ENCODE measurements at places on chromosomes 12 and 14. TPM values are rescaled to one million over a fixed set of nuclear protein-coding genes. Genes with fewer than 3 reads are reported as not detected.

DNA sequence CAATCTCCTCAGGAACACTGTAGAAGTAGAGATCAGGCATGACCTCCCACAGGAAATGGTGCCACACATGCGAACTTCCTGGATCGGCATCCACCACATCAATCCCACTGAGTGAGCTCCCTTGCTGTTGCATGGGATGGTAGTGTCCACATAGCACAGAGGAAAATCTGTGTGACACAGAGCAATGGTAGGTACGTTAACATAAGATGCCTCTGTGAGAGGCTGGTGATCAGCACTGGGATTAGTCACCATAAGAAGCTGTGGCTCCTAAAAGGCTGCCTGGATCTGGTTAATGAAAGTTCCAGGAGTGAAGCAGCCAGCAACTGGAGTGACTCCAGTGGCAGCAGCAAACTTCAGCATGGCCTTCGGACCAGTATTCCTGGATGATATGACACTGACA is 21.8 kb downstream of the WDHD1 start:
- H3K4me1 ChIP-seq = no peaks in the 10 kb centered on the region
- H3K36me3 ChIP-seq = peaks cover 12% of the 10 kb centered on the region
- H3K27ac ChIP-seq = no peak overlapping the region
- no peak for DNase-seq
- H3K4me3 ChIP-seq = no peak overlapping the region
- no peaks in the 10 kb centered on the region for H3K27me3 ChIP-seq

The EMP1 gene
- 115 TPM for total RNA-seq

GRCh38 chr12:2805143-2805520 is 7.3 kb upstream of the ITFG2 start:
- H3K4me1 ChIP-seq = no peaks in the 10 kb centered on the region
- no peak overlapping the region for H3K27ac ChIP-seq
- H3K36me3 ChIP-seq = peaks cover 54% of the 10 kb centered on the region
- no peak overlapping the region for H3K4me3 ChIP-seq
- no peaks in the 10 kb centered on the region for H3K27me3 ChIP-seq
- no peak for DNase-seq

The VTI1B gene
- 44.8 TPM for total RNA-seq

DNA sequence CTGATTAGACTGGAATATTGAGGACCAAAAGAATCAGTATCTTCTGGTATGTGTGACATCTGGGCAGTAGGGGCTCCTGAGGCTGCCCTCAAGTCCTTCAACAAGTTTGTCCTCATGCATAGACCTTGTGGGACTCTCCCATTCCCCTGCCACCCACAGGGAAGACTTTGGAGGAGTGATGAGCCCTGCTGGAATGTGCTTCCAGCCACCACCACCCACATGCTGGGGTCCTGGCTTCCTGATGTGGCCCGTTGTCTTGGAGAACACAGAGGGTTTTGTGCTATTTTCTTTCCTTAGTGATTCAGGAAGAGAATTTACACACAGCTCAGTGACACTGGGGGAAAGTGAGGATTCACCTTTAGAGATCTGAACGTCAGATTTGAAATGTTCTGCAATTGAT is 29.2 kb upstream of the SEL1L start:
- no peaks in the 10 kb centered on the region for H3K27me3 ChIP-seq
- H3K4me3 ChIP-seq = no peak overlapping the region
- no peak overlapping the region for H3K27ac ChIP-seq
- no peaks in the 10 kb centered on the region for H3K36me3 ChIP-seq
- H3K4me1 ChIP-seq = no peaks in the 10 kb centered on the region

DNA sequence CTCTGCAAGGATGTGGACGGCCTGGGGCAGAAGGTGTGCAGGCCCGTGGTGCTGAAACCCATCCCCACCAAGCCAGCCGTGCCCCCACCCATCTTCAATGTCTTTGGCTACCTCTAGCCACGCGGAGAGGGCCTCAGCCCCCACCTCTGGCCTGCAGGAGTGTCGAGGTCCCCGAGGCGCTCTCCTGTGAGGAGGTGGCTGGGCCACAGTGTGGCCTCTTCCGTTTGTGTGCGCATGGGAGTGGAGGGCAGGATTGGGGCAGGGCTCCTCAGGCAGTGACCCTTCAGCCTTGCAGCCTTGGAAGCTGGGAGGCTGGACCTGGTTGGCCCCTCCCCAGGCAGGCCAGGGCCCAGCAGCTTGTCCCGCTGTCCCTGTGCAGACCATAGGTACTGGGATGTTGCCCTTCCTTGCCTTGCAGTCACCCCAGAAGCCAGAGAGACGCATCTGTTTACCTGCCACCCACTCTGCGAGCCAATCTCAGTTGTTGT is 1.9 kb downstream of the FAM181A start:
- H3K27me3 ChIP-seq = no peaks in the 10 kb centered on the region
- no peak for DNase-seq
- H3K36me3 ChIP-seq = peaks cover 15% of the 10 kb centered on the region

GRCh38 chr12:13179211-13180074 is 17.1 kb upstream of the EMP1 start:
- peaks cover 14% of the 10 kb centered on the region for H3K4me1 ChIP-seq
- H3K27me3 ChIP-seq = no peaks in the 10 kb centered on the region
- peak; percentile 64 for DNase-seq
- H3K4me3 ChIP-seq = no peak overlapping the region

DNA sequence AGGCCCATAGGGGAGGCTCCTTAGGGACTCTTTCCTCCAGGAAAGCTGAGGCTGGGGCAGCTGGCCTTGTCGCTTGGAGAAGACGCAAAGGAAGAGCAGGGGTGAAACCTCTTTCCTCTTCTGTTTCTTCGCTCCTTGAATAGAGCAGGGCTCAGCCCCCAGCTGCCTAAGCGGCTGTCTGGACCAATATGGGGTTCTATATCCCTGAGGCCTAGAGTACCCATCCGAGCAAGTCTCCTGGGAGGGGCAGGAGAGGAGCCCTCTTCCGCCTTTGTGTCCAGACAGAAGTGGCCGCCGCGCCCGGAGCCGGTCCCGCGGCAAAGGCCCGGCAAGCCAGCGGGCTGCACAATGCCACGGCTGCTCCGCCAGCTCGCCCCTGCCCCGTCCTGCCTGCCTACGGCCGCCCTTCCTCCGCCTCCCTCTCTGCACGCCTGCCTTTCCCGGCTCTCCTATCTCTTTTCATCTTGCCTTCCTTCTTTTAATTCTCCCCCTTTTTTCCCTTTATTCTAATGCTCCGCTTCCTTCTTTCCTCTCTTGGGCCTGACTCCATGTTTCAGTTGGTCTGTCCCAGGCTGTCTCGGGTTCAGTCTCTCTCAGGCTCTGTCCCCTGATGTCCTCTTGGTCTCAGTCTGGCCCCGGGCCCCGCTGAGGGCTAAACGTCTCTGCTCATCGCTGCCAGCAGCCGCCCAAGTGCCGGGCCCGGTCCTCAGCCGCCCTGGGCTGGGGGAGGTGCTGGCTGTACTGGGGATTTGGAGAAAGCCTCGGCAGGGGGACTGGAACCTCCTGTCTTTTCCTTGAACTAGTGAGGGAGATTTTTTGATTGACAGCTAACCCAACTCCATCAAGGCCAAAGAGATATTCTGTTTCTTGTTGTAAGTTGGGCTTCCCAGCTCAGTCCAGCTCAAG is 2.5 kb upstream of the HOXC9 start:
- H3K27me3 ChIP-seq = peaks cover 72% of the 10 kb centered on the region
- H3K36me3 ChIP-seq = no peaks in the 10 kb centered on the region
- no peak overlapping the region for H3K27ac ChIP-seq
- H3K4me1 ChIP-seq = peaks cover 54% of the 10 kb centered on the region

The DTD2 gene
- 26.6 TPM for total RNA-seq

The SMCO3 gene
- not detected for total RNA-seq

The MMP19 gene
- total RNA-seq = 11.6 TPM

DNA sequence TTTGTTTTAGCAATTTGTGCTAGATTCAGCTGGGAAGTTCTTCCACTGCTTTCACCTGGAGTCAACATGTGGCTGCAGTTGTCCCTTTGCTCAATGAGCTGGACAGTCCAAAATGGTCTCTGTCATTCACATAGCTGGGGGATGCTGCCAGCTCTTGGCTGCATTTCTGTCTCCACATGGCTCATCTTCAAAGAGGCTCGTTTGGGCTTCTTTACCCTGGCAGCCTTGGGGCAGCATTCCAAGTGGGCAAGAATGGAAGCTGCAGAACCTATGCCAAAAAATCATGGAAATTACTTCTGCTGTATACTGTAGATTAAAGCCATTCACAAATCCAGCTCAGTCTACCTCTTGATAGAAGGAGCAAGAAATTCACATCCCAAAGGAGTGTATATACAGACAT is 199.1 kb downstream of the SLC5A8 start:
- no peak overlapping the region for H3K27ac ChIP-seq
- no peaks in the 10 kb centered on the region for H3K36me3 ChIP-seq
- H3K4me3 ChIP-seq = no peak overlapping the region

- H3K27ac ChIP-seq = peak overlapping the region; percentile 58
- no peaks in the 10 kb centered on the region for H3K27me3 ChIP-seq
- H3K4me1 ChIP-seq = peaks cover 83% of the 10 kb centered on the region
Observed at GRCh38 chr14:93958567-93959238, 17.7 kb downstream of the ASB2 start.

The ATL1 gene
- 0.89 TPM for total RNA-seq

DNA sequence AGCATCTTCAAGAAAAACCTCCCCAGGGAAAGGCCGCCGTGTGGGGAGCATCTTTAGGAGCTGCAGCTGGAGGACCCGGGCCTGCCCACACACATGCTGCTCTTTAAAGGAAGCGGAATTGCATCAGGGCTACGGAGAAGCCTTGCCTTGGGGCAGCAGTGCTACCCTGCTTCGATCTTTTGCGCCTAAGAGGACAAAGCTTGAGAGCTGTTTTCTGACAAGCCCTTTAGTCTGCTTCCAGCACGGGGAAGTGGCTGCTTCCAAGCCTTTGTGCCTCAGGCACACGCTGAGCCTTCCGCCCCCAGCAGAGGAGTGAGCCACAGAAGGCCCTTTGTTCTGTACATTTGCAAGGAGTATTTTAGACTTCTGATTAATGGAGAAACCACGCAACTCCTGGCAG is 31.5 kb downstream of the COA8 start:
- no peaks in the 10 kb centered on the region for H3K27me3 ChIP-seq
- peaks cover 21% of the 10 kb centered on the region for H3K36me3 ChIP-seq
- DNase-seq = peak; percentile 72
- H3K4me1 ChIP-seq = peaks cover 29% of the 10 kb centered on the region
- H3K27ac ChIP-seq = no peak overlapping the region

DNA sequence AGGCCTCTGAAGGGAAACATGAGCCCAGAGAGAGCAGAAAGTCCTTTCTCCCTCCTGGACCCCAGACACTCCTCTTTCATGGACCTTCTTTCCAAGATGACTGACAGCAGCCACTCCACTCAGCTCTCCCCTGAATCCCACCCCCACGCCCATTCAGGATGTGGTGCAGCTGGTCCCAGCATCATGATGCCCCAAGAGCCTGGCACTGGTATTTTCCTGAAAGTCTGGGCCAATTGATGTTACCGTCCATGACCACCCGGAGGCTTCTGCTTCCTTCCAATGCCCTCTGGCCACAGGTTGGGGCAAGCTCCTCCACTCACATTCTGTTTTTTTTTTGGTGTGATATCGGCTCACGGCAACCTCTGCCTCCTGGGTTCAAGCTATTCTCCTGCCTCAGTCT is 112.6 kb downstream of the CALM1 start:
- H3K4me3 ChIP-seq = no peak overlapping the region
- peak overlapping the region; percentile 86 for H3K27ac ChIP-seq
- H3K4me1 ChIP-seq = peaks cover 60% of the 10 kb centered on the region
- peaks cover 7% of the 10 kb centered on the region for H3K27me3 ChIP-seq

The SLC6A13 gene
- total RNA-seq = not detected

GRCh38 chr12:49875115-49875720 is 28.5 kb downstream of the FAIM2 start:
- H3K4me3 ChIP-seq = no peak overlapping the region
- no peaks in the 10 kb centered on the region for H3K36me3 ChIP-seq
- no peaks in the 10 kb centered on the region for H3K27me3 ChIP-seq
- DNase-seq = no peak
- no peaks in the 10 kb centered on the region for H3K4me1 ChIP-seq
- H3K27ac ChIP-seq = no peak overlapping the region

DNA sequence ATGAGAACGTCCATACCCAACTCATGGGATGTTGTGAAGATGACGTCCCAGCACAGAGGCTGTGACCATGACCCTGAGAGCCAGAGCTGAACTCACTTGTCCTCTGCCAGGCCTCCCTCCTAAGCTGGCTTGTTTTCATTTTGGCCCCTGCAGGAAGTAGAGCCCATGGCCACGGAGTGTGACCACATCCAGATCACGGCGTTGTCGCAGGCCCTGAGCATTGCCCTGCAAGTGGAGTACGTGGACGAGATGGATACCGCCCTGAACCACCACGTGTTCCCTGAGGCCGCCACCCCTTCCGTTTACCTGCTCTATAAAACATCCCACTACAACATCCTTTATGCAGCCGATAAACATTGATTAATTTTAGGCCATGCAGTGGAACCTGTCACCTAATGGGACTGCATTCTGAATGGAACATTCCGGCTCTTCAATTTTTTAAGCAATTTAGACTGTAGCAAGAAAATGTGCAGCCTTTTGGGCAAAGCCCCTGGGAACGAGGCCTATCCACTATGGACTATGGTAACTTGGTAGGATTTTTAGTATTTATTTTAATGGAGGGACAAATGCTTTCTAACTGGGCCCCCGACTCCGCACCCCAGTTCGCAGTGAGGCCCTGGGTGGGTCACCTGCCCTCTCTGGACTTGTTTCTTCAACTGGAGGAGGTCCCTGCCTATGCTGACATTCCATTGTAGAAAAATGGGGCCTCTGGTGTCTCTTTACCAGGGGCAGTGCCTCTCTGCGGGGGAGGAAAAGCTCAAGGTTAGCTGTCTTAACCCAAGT is 19.6 kb downstream of the OTUB2 start:
- H3K36me3 ChIP-seq = peaks cover 77% of the 10 kb centered on the region
- H3K4me1 ChIP-seq = peaks cover 30% of the 10 kb centered on the region
- no peak for DNase-seq
- no peaks in the 10 kb centered on the region for H3K27me3 ChIP-seq
- no peak overlapping the region for H3K27ac ChIP-seq

The GPR135 gene
- 5.5 TPM for total RNA-seq

GRCh38 chr14:101738703-101739320 is 22.7 kb upstream of the PPP2R5C start:
- no peaks in the 10 kb centered on the region for H3K36me3 ChIP-seq
- H3K27me3 ChIP-seq = peaks cover 7% of the 10 kb centered on the region
- DNase-seq = no peak
- H3K4me3 ChIP-seq = no peak overlapping the region
- H3K27ac ChIP-seq = no peak overlapping the region

DNA sequence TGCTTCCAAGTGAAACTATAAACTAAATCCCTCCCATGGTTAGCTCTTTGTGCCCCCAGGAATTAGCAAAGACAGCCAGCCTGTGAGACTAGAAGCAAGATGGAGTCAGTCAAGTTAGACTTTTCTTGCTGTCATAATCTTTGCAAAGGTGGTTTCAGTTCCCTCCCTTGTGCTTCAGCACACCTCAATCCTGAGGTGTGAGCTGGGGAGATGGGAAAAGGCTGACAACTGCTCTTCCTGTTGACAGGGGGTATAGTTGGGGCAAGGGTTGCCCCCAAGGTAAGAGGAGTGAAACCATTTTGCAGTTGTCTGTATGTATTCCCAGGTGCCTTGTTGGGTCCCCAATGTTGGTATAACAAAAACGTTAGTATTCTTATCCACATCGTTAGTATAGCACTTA is 12.3 kb upstream of the CPM start:
- DNase-seq = no peak
- no peaks in the 10 kb centered on the region for H3K27me3 ChIP-seq
- H3K4me1 ChIP-seq = peaks cover 5% of the 10 kb centered on the region
- no peaks in the 10 kb centered on the region for H3K36me3 ChIP-seq
- H3K27ac ChIP-seq = no peak overlapping the region
- H3K4me3 ChIP-seq = no peak overlapping the region

Measured in stomach (tissue), 19 donors.